A549 treated with dexamethasone at 1 μM for 4 hours (cell line): ENCODE measurements at places on chromosomes 11 and 22. TPM values are rescaled to one million over a fixed set of nuclear protein-coding genes. Genes with fewer than 3 reads are reported as not detected.

The TEX54 gene
- not detected in 5 replicates for total RNA-seq

The NXPE4 gene
- not detected in 5 replicates for total RNA-seq

The SAA4 gene
- total RNA-seq = not detected in 5 replicates

The OR2AG1 gene
- not detected in 5 replicates for total RNA-seq

The EFCAB6 gene
- total RNA-seq = 0.39 to 0.65 TPM (median 0.52 TPM) in 5 replicates

The OTOG gene
- total RNA-seq = not detected in 5 replicates

The MAFF gene
- 18.9 to 28.0 TPM (median 22.7 TPM) in 5 replicates for total RNA-seq

The STX3 gene
- 17.6 to 24.9 TPM (median 22.8 TPM) in 5 replicates for total RNA-seq

The OR52N4 gene
- not detected in 5 replicates for total RNA-seq

The KRTAP5-10 gene
- total RNA-seq = not detected in 5 replicates

The CRYAB gene
- 12.4 to 28.7 TPM (median 17.0 TPM) in 5 replicates for total RNA-seq

The TRIM34 gene
- 2.6 to 2.9 TPM (median 2.7 TPM) in 5 replicates for total RNA-seq

The OR8J1 gene
- not detected in 5 replicates for total RNA-seq
